Osteocyte (in vitro differentiated cells): ENCODE measurements at places on chromosomes 7 and 10.

DNA sequence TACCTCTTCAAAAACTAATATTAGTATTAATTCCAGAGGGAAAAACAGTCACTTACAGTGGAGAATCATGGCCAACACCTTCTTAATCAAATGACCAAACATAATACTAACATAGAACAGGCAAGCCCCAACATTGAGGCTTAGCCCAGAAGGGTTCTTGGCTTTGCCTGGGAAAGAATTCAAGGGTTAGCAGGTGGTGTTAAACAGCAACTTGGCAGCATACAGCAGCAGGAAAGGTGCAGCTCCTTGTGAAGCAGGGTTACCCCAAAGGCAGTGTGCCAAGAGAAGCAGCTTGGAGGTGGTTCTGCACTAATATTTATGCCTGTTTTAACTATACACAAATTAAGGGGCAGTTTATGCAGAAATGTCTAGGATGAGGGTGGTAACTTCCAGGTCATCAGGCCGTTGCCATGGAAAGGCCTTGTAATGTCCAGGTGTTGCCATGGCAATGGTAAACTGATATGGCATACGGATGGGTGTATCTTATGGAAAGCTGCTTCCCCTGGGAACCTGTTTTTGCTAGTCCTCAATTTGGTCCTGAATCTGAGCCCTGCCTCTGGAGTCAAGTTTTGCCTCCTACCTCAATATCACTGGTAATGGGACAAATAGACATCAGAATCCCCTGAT is 27.2 kb upstream of the BEND7 start:
- no peak for DNase-seq

- DNase-seq = no peak
Observed at GRCh38 chr10:35626971-35627507, 15.1 kb downstream of the FZD8 start.

DNA sequence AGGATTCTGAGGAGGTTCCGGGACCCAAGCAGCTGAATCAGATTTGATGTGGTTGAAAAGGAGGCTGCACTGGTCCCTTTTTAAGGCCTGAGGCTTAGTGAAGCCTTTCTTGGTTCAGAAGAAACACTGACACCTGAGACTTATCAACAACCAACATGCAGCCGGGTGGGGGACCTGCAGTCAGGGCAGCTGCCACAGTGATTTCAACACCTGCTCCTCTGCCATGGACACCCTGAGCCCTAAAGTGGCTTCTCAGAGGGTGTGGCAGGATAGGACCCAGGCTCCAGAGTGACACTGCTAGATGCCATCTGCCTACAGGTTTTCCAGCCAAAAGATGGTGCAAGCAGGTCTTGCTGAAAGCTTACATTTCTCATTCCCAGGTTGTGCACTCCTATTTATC is 99.3 kb downstream of the COL13A1 start:
- DNase-seq = no peak

GRCh38 chr7:158237672-158238335 is 349.8 kb downstream of the PTPRN2 start:
- no peak for DNase-seq

- DNase-seq = no peak
Observed at GRCh38 chr10:91602868-91603568, 29.9 kb downstream of the PPP1R3C start.

DNA sequence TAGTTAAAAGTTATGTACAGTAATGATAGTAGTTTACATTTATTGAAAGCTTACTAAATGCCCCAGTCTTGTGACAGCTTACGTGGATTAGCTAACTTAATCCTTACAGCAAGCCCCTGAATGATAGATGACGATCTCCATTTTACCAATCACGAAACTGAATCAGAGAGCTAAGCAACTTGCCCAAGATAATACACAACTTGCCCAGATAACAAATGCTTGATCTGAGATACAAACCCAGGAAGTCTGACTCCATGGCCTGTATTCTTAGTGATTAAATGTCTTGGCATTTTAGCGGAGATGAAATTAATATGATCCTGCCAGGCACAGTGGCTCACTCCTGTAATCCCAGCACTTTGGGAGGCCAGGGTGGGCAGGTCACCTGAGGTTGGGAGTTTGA is 46.9 kb upstream of the FMC1 start:
- no peak for DNase-seq

DNA sequence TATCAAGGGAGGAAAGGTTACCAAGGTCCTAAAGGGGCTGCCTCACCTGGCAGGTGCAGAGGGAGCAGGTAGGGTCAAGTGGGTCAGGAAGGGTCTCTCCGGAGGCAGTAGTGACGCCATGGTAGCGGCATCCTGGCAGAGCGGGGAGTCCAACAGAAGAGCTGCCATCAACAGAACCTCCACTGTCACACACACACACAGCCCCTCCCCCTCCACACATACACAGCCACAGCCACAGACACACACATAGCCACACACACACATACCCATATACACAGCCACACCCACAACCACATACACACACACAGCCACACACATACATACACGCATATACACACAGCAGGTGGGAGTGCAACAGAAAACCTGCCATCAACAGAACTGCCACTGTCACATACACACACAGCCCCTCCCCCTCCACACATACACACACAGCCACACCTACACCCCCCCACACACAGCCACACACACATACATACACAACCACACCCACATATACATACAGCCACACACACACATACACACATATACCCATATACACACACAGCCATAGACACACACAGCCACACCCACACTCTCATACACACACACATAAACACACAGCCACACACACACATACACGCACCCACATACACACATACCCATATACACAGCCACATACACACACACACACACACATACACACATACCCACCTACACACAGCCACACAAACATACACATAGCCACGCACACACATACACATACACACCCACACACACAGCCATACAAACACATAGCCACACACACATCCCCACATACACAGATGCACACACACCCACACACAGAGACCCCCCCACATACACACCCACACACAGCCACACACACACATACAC is 23.1 kb downstream of the KCP start:
- no peak for DNase-seq

GRCh38 chr7:122219253-122219865 is 75.3 kb upstream of the AASS start:
- no peak for DNase-seq

GRCh38 chr7:70393956-70394355 is 738.0 kb upstream of the GALNT17 start:
- DNase-seq = no peak

- DNase-seq = no peak
Observed at GRCh38 chr7:11104578-11104977, 130.9 kb downstream of the PHF14 start.

- DNase-seq = no peak
Observed at GRCh38 chr7:94700926-94701554, 45.1 kb upstream of the SGCE start.

- no peak for DNase-seq
Observed at GRCh38 chr10:131424053-131424452, 112.5 kb upstream of the TCERG1L start.

- no peak for DNase-seq
Observed at GRCh38 chr7:157596881-157597280, 260.1 kb downstream of the DNAJB6 start.

DNA sequence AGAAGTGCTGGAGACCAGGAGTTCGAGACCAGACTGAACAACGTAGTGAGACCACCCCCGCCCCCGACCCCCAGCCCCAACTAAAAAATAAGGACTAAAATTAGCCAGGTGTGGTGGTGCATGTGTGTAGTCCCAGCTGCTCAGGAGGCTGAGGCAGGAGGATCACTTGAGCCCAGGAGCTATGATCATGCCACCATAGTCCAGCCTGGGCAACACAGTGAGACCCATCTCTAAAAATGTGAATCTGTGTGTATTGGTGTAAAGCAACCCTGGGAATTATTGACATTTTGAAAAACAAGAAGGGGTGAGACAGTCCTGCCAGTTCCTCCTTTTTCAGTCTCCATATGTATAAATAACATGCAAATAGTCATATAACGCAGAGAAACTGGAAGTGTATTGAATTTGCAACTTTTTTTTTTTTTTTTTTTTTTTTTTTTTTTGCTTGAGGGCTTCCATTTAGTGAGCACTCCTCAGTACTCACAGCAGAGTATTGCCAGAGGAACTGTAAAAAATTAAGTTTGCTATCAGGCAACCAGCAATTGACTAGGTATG is 3.4 kb upstream of the ITGB1 start:
- no peak for DNase-seq

DNA sequence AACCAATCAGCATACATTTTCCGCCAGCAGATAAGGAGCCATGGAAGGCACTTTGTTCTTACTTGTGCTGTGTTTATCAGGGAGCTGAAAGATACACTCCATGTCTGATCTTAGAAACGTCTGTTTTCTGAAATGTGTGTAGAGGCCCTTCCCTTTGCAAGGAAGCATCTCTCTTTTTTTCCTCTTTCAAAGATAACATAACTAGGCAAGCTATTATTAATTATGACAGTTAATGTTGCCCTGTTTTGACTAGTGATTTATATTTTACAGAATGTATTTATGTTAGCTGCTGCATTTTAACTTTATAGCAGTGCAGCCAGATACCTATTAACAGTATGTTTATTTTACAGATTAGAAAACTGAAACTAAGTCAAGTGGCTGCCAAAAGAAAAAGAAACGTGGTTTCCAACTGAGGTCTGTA is 683.2 kb upstream of the IGFBP3 start:
- DNase-seq = no peak

DNA sequence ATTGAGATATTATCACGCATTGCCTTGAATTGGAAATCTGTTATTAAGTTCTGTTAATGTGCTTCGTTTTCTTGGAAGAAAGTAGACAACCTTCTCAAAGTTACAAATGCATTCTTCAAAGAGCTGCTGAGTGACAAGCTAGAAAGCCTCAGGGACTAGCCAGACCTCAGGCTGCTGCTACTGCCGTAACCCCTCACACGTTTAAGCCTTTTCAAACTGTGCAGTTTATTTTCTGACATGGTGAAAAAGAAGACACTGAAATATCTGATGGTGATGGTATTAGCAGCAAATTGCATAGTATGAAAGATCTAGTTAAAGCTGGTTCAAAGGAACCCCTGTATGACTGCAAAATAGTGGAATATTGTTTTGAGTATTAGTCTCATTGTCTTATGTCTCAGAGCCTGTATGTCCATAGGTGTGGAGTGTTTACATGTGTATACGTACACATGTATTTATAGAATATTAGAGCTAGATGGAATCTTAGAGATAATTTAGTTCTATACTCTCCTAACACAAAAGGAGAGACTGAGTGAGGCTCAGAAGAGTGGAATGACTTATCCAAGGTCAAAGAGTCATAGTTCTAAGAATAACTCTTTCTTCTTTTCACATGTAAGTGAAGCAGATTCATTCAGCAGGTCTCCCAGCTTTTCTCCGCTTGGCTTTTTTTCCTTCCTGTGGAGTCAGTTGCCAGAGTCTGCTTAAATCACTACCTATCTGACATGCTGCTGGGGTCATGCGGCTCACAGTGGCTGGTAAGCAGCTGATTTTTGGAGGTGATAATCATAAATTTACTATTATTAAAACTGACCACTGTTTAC is 431.9 kb downstream of the PLXDC2 start:
- no peak for DNase-seq

- DNase-seq = no peak
Observed at GRCh38 chr10:45239642-45240041, 75.8 kb downstream of the OR13A1 start.

DNA sequence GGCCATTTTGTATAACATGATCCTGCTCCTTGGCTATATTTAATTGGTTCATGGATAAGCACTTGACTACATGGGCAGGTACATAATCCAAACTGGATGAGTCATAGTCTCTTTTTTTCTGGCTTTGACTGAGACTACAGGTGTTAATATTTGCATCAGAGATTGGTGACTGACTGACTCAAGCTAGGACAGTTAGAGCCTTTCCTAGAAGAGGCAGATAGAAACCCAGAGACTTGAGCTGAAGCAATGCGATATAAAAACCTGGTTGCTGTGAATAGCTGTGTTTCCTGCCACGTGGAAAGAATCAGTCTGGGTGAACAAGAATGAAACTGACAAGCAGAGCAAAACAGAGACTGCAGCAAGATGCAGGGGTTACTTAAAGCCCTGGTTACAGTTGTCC is 81.0 kb downstream of the SAMD9 start:
- DNase-seq = no peak

DNA sequence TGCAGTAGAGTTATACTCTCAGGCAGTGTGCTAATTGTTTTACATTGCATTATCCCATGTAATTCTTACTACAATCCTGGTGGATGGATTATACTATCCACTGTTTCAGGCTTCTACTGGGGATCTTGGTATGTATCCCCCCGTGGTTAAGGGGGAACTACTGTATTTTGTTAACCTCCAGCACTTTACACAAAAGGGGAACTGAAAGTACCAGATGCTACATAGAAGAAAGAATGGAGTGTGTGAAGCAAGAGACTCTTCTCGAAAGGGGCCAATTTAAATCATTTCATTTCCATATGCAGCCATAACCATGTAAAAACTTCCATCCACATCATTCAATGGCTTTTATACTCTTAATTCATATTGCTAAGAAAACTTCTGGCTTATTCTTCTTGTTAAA is 69.4 kb downstream of the C1GALT1 start:
- DNase-seq = no peak

DNA sequence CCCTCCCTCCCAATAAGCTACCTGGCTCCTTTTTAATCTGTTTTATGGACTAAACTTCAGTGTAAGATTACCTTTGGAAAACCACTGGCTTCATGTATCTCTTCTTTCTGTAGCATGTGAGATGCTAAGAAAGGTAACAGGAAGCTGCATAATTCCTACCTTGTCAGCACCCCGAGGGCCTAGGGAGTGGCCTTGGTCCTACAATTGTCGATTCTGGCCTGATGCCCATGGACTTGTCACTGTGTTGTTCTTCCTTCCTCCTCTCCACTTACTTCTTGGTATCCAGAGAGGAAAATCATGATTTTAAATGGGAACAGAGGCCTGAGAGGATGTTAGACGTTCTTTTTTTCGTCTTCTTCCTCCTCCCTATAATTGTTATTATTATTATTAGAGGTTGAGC is 42.9 kb upstream of the PDZD8 start:
- DNase-seq = no peak

DNA sequence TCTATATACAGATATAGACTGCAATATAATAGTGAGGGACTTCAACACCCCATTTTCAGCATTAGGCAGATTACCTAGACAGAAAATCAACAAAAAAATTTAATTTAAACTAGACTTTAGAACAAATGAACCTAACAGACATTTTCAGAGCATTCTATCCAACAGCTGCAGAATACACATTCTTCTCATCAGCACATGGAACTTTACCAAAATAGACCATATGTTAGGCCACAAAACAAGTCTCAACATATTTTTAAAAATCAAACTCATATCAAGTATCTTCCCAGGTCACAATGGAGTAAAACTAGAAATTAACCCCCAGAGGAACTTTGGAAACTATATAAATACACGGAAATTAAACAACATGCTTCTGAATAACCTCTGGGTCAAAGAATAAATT is 169.6 kb downstream of the MTERF1 start:
- DNase-seq = no peak
